MV-4-11 (cell line): ENCODE measurements at places on chromosomes 1 and 21.
A peak's percentile ranks its signal among the peaks of the same experiment; 100 is the strongest.

GRCh38 chr1:110916669-110917306, 43.8 kb downstream of the CD53 start:
- peak; percentile 11 for DNase-seq

GRCh38 chr1:169363046-169363730, 4.4 kb downstream of the NME7 start:
- peak; percentile 40 for DNase-seq

DNA sequence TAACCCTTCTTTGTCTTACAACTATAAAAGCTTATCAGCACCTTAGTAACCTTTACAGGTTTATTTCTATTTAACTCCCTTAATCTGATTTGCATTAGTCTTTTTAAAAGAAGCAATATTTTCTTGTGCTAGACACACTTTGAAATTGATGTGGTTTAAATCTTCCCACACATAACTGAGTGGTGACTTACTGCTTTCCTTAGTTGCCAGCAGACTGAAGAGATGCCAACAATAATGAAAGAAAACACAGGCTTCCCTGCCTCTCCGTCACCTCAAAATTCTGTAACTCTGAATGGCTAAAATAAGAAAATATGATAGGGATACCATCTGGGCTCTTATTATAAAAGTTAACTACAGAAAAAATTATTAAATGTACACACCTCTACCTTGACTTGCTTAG, 196.8 kb downstream of the PTBP2 start:
- DNase-seq, result no peak

- peak; percentile 26 for DNase-seq
Measured at GRCh38 chr1:28329395-28330153, 734 bp downstream of the MED18 start.

DNA sequence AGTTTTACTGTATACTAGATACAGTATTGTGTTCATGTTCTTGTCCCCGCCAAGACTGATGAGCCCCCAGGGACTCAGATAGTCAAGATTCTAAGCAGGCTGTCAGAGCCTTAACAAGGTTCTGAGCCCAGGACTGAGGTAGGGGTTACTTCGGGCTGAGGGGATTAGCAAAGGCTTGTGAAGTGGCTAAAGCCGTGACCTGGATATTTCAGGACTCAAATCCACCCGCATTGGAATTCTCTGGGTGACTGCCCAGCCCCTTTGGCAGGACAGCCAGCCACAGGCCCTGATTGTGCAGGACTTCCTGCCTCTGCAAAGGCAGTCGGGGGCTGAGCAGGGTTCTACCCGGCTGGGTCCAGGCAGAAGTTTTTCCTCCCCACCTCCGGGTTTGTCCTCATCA, at the start of gene PLA2G5:
Gene PLA2G5 (plus strand): TSS at position 321 of the 400 bp plus-strand sequence. CDS start 14,637 bp downstream, outside the sequence.
- DNase-seq, result no peak

GRCh38 chr1:64173336-64173940, 30.0 kb upstream of the UBE2U start:
- DNase-seq, result no peak

- DNase-seq, result no peak
Measured at GRCh38 chr1:87331365-87332241, 2.9 kb downstream of the LMO4 start.

DNA sequence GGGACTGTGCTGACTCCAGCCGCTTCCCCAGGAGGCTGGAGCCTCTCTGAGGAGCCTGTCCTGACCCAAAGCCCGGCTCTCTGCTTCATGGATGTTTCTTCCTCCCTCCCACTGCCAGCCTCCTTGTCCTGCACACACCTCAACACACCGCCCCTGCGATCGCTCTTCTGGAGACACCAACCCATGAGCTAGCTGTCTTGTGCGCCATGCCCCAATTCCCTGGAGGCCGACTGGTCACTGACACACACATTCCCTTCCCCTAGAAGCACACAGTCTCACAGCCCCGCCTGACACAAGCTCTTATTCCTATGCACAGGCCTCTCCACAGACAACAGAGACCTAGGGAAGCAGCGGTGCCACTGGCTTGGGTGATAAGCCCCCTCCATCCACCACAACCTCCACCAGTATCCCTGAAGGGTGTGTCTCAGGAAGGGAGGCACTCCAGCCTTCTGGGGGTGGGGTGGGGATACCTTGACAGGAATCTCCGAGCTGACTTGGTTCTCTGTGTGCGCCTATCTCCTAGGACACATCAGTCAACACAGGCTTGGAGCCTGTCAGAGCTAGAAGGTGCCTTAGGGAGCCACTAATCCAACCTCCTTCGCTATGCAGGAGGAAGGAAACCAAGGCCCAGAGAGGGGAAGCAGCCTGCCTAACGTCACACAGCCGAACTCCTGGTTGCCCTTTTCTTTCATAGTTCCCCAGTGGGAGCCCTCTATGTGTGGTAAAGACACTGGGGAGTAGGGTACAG, 31.1 kb downstream of the AHDC1 start:
- DNase-seq, result no peak

- DNase-seq, result no peak
Measured at GRCh38 chr21:37337831-37338230, 28.7 kb upstream of the DYRK1A start.

DNA sequence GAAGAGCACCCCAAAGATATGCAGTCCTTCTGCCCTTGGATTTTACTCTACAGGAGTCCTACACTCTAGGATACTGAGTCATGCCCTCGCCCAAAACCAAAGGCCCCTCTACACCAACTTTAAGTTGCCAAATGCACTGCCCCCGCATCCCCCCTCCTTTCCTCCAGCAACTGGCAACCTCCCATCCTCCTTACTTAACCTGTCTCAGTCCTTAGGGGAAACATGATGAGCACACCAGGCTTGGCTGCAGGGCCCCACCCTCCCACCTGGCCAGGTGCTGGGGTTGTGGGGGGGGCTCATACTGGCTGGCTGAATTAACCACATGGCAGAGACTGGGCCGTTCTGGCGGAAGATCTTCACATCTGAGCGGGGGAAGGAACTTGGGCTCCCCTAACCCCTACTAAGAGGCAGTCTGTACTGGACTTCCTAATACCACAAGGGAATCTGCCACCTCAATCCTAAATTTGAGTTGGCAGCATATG, 1.2 kb downstream of the HDGF start:
- DNase-seq, result no peak

DNA sequence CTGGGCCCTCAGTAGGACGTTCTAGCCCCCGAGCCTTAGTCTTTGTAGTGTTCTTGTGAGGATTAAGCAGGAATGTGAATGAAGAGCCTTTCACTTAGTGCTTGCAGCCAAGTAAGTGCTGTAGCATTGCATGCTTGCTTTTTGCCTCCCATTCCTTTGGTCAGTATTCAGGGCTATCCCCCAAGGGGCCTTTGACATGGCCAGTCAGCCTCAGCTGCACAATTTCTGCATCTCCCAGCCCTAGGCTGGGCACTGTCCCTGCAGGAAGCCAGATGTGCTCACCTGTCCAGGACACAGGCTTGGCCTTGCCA, 30.5 kb downstream of the SOX13 start:
- DNase-seq, result no peak

DNA sequence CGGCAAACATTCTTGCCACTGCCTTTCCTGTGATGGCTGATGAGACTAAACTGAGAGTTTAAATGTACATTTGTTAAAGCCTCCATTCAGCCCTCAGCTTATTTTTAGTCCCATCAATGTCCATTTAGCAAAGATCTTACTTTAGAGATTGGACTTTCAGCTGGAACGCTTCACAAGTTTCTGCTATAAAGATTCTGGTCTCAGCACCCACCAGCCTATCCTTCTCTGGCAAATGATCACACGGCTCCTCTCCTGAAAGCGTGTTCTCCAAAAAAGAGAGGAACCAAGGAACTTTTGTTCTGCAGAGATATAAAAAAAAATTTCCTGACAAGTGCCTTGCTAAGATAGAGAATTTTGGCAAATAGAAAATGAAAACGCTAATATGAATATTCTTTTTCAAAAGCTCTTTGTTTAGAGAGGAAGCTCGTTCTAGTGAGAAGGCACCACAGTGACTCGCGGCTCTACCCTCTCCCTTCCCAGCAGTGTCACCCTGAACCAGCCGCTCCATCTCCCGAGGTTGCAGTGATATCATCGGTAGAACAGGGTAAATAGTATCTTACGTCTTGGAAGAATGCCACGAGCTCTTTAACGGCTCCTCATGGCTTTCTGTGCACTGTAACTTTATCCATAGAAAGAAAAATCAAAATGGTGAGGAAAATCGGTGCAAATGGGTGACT, 200.2 kb downstream of the APP start:
- DNase-seq, result no peak

DNA sequence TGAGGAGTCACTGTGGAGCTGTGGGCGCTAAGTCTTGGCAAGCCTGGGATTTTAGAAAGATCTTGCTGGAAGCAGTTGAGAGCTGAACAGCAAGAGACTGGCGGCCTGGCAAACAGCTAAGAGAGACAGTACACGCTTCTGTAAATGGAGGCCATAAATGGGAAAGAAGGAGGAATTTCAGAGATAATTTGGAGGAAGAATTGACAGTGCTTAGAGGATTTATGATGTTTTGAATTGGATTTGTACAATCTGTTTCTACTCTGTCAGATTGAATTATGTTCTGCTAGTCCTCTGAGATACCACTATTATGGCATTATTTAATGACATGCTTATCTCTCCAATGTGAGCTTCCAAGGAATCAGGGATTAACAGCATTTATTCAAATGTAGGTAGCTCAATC, 50.1 kb downstream of the ABCA4 start:
- no peak for DNase-seq

- no peak for DNase-seq
Measured at GRCh38 chr1:5570931-5571330, 421.3 kb downstream of the NPHP4 start.

DNA sequence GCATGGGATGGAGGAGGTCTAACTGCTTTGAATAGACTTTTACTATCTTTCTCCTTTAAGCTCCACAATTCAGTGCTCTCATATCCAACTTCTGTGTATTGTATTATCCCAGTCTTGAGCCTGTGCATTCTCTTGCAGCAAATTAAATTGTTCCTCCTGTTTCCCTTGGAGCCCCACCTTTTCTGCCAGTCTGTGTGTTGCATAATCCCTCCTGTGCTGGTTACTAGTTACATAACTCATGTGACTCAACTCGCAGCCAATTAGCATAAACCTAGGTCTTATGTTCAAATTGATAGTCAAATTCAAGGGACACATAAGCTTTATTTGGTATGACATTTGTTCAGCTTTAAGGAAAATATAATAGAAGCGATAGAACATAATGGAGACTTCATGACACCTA, 1863.5 kb downstream of the MRPL39 start:
- peak; percentile 29 for DNase-seq

DNA sequence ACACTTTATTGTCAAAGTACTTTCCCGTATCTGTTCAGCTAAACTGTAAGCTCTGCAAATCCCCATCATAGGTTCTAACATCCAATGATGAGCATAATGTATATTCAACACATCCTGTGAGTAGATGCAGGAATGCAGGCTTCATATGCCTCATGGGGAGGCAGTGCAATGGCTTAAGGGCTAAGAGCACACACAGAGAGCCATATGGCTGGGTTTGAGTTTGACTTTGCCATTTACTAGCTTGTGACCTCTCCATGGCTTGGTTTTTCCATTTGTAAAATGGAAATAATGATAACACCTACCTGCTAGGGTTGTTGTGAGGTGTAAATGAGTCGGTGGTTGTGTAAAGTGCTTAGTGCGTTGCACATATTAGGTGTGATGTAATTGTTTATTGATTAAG, 13.4 kb downstream of the RCSD1 start:
- no peak for DNase-seq

- no peak for DNase-seq
Measured at GRCh38 chr1:5501206-5501930, 490.9 kb downstream of the NPHP4 start.

GRCh38 chr1:232045139-232045994, 418.8 kb downstream of the DISC1 start:
- peak; percentile 8 for DNase-seq

- DNase-seq, result no peak
Measured at GRCh38 chr1:160716013-160716412, 4.4 kb upstream of the CD48 start.

DNA sequence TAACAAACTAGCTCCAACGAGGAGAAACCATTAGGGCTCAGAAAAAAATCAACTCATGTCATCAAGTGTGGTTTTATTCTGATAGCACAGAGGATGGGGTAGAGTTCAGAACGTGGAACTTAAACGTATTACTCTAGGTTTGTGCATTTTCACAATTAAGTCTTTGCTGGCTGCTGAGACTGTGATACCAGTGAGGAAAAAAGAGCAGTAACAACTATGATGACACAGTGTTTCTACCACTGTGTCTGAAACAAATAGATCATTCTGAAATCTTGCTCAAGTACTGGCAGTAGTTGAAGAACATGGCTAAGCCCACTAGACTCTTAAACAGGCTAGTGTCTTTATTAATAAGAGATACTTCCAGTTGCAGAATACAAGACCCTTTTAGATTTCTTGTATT, 31.0 kb downstream of the NUCKS1 start:
- DNase-seq, result no peak

DNA sequence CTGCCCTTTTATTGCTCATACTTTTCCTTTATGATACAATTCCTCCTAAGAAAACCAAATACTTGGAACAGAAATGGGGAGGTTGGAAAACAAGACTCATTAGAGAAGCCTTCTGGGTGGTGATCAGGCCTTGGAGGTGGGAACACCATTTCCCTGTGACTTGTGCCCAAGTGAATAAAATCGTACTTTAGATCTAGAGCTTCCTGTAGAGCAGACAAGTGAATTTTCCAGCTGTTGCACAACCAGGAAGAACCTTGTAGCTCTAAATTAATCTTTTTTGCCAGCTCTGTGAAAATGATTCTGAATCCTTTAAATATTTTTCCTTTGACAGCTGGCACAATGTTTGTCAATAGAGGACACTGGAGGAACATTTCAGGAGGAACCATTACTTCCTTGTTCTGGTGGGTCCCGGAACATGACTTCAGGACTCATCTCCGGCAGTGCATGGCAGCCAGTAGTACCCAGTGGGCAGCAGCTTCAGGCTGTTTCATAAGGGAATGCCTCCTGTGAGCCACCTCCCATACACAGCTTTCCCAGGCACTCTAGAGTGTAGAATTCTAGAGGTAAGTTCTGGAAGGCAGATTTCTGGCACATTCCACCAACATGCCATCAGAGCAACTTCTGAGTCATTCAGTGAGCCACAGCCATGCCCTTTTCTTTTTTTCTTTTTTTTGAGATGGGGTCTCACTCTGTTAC, 5.5 kb upstream of the SNAPIN start:
- DNase-seq, result peak; percentile 16

DNA sequence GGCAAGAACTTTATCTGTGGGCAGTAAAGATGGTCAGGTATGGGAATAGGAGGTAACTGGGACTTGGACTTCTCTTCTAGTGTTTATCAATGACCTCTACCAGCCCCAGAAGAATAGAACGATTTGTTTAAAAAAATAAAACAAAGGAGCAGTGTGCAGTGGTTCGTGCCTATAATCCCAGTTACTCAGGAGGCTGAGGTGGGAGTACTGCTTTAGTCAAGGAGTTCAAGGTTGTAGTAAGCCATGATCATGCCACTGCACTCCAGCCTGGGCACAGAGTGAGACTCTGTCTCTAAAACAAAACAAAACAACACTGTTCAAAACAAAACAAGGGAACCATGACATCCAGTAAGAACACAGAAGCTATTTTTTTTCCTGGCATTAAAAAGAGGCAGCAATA, 4.3 kb downstream of the RNF19B start:
- no peak for DNase-seq

GRCh38 chr1:6131561-6131960, 48.6 kb downstream of the CHD5 start:
- no peak for DNase-seq
